ENCODE measurements at places on chromosomes 3 and 15.

- H3K27me3 ChIP-seq: no peaks in the 10 kb centered on the region
- peaks cover 4% of the 10 kb centered on the region for H3K4me1 ChIP-seq
- no peak overlapping the region for H3K4me3 ChIP-seq
- no peaks in the 10 kb centered on the region for H3K36me3 ChIP-seq
Observed at GRCh38 chr15:94395640-94396039, 164.3 kb downstream of the MCTP2 start.

- H3K36me3 ChIP-seq: peaks cover 19% of the 10 kb centered on the region
- peaks cover 50% of the 10 kb centered on the region for H3K4me1 ChIP-seq
- no peak overlapping the region for H3K27ac ChIP-seq
- no peaks in the 10 kb centered on the region for H3K27me3 ChIP-seq
Observed at GRCh38 chr15:77122576-77122975, 51.7 kb upstream of the TSPAN3 start.

DNA sequence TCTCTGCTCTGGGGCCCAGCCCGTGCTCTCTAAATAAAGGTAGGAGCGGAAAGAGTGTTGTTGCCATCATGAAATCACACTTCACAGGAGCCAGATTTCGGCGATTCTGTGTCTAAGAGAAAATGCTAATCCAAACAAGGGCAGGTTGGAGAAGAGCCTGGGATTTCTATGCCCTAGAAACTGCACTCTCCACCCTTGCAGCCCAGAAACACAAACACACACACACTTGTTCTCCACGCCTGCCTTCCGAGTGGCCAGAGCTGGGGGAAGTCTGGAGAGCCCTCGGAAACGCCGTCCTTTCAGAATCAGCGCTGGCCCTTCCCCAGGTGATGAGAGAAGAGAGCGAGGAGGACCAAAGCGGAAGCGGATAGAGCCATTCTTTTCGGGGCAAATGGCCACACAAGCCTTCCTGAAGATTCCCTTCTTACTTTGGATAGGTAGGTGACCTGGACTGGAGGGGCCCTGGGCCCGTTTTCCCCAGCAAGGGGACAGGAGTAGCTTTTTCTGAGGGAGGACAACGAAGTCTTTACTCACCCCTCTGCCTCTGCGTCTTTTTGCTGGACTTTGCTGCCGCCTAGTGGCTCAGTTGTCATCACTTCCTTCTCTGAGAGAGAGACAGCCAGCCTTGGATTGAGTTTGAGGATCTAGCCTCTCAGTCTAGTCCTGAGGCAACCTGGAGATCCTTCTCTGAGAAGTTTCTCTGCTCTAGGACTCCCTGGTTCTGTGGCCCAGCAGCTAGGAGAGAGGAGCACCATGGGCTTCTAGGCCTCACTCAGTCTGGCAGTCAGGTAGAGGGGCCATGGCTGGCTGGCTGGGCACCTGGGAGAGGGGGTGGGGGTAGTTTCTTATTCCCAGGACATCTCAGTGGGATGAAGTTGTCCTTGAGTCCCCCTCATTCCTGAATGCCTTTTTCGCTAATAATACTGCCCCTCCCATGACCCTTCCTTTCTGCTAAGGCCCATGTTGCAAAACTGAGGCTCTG is 37.7 kb downstream of the SENP8 start:
- H3K4me1 ChIP-seq: peaks cover 11% of the 10 kb centered on the region
- peak overlapping the region; percentile 31 for H3K27ac ChIP-seq
- no peaks in the 10 kb centered on the region for H3K36me3 ChIP-seq
- peak; percentile 73 for DNase-seq

GRCh38 chr3:31420311-31420710 is 112.4 kb upstream of the STT3B start:
- H3K27ac ChIP-seq: no peak overlapping the region
- H3K27me3 ChIP-seq: no peaks in the 10 kb centered on the region
- H3K4me3 ChIP-seq: no peak overlapping the region
- 0 out of 2 replicates have a peak, but pooled peaks cover 6% of the 10 kb centered on the region for H3K36me3 ChIP-seq
- DNase-seq: no peak

GRCh38 chr3:87508921-87509320 is 232.5 kb upstream of the POU1F1 start:
- peaks cover 2% of the 10 kb centered on the region for H3K27me3 ChIP-seq
- no peak overlapping the region for H3K4me3 ChIP-seq
- H3K27ac ChIP-seq: no peak overlapping the region

Data from HFFc6 (cell line).